ENCODE measurements at places on chromosomes 11 and 22.
A peak's percentile ranks its signal among the peaks of the same experiment; 100 is the strongest.

GRCh38 chr11:17238377-17238776, 30.6 kb upstream of the PIK3C2A start:
- DNase-seq, result no peak

DNA sequence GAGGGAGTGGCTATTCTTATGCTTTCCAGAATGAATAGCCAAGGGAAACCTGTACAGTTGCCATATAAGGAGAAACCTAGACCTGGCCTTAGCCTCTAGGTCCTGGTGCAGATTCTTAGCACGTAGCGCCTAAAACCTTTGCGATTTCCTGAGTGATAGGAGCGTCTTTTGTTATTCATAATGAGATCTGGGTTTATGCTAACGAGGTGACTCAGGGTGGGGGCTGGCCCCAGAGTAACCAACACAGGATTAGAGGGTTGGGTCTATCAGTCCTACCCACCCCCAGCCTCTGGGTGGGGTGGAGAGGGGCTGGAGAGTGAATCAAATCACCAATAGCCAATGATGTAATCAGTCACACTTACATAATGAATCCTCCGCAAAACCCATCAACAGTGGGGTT, 73.4 kb upstream of the PARVG start:
- no peak for DNase-seq

DNA sequence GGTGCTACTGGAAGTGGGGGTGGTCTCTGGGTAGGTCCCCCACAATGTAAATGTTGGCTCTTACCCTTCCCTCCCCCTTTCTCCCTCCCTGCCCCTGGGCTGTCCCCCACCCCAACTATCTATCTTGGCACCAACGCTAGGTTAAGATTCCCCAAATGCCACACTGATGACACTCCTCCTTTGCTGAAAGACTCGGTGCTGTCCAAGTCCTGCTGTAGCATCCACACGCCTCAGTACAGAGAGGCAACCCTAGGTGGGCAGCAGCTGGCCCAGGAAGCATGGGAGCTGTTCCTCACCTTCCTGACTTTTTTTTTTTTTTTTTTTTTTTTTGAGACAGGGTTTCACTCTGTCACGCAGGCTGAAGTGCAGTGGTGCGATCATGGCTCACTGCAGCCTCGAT, 3.4 kb upstream of the KCTD17 start:
- DNase-seq, result no peak

DNA sequence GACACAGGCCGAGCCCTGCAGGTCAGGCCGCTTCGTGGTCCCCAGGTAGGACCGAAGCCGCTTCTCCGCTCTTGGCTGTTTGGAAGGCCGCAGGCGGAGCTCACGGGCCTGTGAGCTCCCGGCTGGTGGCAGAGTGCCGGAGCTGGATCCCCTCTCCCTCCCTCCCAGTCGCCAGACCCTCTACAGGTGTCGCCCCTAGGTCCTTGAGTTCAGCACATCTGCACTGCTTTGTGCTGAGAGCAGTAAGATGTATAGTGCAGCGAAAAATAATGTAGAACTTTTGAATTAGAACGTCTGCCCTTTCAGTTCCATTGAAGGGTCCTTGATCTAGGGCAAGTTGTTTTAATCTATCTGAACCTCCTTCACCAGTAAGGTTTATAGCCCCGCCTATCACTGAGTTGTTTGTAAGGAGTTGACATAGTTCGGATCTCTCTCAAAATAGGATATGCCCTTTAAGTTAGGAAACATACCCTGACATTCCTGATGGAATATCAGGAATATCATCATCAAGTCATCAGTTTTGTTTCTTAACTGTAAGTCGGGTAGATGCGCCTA, 419 bp downstream of the ANKRD49 start:
- no peak for DNase-seq

DNA sequence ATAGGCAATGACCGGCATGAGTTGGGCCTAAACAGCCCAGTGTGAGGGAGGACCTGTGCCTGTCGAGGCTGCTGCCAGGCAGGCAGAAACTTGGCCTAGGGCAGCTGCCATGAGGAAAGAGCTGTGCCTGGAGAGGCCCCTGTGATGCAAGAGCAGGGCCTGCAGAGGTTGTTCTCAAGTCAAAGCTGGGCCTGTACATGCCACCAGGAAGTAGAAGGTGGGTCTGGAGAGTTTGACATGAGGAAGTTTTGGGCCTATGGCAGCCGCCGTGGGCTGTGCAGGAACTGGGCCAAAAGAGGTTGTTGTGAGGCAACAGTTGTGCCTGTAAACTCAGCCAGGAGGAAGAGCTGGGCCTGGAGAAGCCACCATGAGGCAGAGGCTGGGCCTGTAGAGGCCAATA, 43.2 kb downstream of the OR4C45 start:
- DNase-seq, result no peak

- no peak for DNase-seq
These were observed 19.7 kb downstream of the SART1 start for GRCh38 chr11:65981101-65981740.

DNA sequence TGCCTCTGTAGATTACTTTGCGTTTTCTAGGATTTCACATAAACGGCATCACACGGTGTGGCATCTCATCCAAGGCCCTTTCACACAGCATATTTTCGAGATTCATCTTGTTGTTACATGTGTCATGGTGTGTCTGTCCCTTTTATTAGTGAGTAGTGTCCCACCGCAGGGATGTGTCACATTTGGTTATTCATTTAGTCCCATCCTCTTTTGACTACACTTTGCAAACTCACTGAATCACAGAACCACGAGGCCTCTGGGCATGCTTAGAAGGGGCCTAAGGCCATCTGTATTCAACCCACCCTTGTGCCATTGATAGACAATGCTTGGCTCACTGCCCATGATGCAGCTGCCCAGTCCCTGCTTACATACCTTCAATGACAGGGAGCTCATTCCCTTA, 4.2 kb upstream of the RAC2 start:
- no peak for DNase-seq

- no peak for DNase-seq
These were observed 11.3 kb upstream of the SMIM38 start for GRCh38 chr11:69144316-69145049.

DNA sequence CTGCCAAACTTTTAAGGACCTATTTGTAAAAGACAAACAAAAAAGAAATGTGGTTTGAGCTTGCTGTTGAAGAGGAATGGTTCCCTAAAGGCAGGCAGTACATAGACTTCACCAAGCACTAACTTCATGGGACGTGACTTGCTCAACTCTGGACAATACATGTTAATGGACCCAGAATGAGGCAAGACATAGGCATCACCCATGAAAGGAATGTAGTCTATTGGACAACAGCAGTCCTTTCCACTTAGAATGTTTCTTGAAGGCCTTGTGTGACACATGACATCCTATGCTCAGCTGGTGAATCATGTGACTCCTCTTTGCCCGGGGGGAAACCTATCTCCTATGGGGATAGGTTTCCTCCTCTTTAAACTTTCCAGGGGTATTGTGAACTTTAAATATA, 246.4 kb upstream of the BLID start:
- no peak for DNase-seq

- peak; percentile 27 for DNase-seq
These were observed 560 bp downstream of the PHOX2A start for GRCh38 chr11:72243173-72244059.

DNA sequence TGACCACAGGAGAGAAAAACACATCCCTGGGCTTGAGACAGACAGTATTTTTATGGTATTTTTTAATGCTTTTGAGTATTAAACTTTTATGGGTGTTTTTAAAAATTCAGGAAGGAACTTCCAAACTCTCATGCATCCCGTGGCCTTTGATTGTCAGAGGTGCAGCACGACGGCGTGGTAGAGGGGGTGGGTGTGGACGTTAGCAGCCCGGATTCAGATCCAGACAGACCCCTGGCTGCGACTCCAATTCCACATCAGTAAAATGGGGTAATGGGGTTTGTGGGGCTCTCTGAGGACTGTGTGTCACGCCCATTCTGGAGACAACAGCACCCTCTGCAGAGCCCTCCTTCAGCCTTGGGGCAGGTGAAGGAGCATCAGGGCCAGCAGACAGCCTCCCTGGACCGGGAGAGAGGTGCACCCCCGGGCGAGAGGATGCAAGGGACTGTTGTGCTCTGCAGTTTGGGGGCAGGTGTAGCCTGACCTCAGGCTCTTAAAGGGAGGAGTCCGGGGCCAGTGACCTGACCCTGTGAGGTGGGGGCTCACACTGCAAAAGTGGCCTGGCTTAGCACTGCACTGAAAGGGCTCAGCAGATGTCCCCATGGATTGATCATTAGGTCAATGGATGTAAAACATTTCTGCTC, 1024.3 kb downstream of the TBC1D22A start:
- DNase-seq, result no peak

- DNase-seq, result peak; percentile 66
These were observed 64.5 kb downstream of the AMBRA1 start for GRCh38 chr11:46529095-46529905.

DNA sequence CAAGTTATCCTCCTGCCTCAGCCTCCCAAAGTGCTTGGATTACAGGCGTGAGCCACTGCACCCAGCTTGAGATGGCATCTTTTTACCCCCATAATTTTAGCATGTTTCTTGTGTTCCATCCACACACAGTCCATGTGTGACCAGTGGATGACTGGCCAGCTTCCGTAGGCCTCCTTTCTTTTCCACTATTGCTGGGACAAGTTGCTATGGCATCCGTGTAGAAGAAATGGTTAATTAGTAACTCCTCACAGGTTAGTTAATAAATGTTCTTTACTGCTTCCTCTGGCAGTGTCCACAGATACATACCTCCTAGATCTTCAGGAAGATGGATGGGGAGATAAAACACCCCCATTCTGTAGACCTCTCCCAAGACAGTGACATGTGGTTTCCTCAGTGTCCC, 154.3 kb upstream of the RASSF10 start:
- DNase-seq, result no peak

DNA sequence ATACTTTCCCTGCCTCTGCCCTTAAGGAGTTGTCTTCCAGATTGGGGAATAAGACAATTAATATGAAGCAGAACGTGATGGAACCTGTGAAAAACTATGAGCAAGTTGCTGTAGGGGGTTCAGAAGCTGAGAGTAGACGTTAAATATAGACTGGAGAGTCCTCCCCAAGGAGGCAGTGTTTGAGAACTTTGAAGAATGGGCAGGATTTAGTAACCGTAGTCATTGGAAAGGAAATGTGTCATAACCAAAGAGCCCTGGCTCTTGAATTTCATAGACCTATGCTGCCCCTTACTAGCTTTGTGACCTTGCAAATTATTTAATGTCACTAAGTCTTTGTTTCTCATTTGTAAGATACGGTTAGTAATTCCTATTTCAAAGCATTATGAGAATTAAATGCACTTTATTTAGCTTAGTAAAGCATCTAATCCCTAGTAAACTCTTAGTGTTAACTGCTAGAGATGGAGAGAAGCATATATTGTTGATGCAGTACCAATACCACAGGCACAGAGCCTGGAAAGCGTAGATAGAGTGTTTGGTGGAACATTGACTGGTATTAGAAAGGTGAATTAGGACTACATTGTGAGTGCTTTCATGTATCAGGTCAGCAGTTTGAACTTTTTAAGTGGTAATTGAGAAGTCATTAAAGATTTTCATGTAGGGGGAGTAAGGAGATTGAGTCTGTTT, 54.1 kb downstream of the MCAM start:
- DNase-seq, result no peak

- peak; percentile 83 for DNase-seq
These were observed 76.9 kb upstream of the TTLL12 start for GRCh38 chr22:43263645-43264514.

DNA sequence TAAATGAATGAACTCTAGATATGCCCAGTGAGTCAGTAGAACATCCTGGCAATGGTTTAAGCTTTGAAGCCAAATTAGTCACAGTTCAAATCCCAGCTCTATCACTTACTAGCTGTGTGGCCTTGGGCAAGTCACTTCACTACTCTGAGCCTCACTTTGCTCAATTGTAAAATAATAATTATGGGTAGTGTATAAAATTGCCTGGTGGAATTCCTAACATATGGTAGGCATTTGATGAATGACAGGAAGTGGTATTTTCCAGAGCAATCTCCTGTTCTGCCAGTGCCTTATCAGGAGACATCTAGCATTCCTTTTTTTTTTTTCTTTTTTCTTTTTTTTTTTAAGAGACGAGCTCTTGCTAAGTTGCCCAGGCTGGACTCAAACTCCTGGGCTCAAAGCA, 13.0 kb downstream of the SCN4B start:
- no peak for DNase-seq

GRCh38 chr11:36343436-36343835, 47.3 kb downstream of the PRR5L start:
- no peak for DNase-seq

DNA sequence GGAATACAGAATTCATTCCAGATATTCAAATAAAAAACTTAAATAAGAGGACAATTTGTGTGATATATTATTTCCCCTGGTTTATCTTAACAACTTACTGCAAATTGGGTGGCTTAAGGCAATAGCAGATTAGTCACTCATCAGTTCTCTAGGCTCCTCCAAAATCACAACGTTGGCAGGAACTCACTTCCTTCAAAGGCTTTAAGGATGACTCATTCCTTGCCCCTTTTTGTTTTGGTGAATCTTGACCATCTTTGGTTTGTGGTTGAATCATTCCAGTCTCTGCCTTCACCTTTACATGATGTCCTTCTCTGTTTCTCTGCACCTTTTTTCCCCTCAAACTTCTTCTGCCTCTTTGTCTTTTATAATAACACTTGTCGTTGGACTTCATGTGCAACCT, 3.4 kb downstream of the OR10AG1 start:
- DNase-seq, result no peak

GRCh38 chr11:65637794-65638419, at the start of gene SIPA1:
Gene SIPA1, plus strand, starts transcription at chr11:65638101. Its CDS starts 2,821 bp downstream, at chr11:65640922.
- peak; percentile 76 for DNase-seq

GRCh38 chr11:115488945-115489344, 15.3 kb downstream of the CADM1 start:
- no peak for DNase-seq

DNA sequence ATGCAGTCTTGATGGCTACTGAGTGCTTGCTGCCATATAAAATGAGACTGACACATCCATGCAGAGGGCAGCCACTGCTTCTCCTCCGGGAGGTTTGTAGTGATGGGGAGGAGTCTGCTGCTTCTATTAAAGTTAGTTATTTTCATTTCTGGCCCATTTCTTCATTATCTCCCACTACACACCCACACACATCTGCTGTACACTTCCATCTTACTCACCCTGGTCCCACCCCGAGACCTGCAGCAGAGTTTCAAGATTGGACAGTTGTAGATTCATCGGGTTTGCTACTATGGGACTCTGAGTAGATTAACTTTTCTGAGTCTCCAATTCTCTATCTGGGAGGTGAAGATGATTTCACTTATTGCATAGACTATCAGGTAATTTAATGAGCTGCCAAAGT, 176.2 kb upstream of the SNX19 start:
- no peak for DNase-seq

- DNase-seq, result no peak
These were observed 528.6 kb downstream of the BRD1 start for GRCh38 chr22:49298834-49299750.

Data from BE2C (cell line).